ENCODE measurements at places on chromosomes 11 and 22.

GRCh38 chr11:34805937-34806336, 110.2 kb downstream of the APIP start:
- DNase-seq, result no peak

GRCh38 chr22:17159504-17159951, 451 bp upstream of the HDHD5 start:
- peak; percentile 44 for DNase-seq

DNA sequence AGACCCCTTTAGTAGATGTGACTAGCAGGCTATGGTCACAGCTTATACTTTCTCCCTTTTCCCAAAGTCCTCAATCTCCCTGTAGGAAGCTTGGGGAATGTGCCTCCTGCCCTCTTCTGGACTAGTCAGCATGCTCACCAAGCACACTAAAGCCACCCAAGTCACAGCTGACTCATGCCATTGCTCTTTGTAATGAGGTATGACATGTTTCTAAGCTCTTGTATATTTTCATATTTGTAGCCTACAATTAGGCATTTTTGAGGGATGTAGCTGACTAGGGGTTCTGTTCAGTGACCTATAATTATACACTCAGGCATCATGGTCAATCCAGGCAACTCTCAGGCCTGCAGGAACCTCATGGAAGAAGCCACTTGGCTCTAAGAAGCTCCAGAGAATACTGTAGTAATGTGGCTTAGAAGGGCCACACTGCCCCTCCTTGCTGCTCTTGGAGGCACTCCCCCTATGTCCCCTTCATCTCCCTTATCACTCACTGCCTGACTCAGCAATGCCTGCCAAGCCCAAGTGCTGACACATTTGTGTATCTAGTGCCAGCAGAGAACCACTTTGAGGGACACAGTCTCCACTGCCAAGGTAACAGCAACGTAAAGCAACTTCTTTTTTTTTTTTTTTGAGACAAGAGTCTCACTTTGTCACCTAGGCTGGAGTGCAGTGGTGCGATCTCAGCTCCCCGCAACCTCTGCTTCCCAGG, 86.2 kb downstream of the RPL27A start:
- no peak for DNase-seq

DNA sequence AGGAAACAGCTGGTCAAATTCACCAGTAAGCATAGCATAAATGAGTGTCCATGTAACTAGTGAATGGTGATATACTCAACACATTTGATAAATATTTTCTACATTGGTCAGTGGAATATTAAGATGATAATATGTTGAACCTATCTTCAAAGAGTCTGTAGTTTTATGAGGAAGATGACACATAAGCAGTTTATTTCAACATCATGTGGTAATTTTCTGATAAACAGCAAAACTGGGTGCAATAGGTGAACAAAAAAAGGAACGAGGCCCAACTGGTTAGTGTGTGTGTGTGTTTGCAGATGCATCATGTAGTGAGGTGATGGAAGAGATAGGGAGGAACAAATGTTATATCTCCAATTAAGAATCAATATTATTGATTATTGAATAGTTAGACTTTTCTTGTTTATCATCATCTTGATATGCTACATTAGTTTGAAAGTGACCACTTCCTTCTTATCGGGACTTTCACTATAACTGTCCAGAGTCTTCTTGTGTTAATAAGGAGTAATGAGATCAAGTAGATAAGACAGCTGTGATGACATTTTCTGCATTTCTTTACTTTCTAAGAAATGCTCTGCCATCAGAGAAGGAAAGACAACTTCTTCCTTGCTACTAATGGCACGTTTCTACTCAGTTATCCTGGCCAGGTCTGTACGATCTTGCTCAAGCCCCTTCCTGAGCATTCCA, 270.7 kb downstream of the ETS1 start:
- no peak for DNase-seq

GRCh38 chr11:131609337-131609736, 238.9 kb downstream of the NTM start:
- no peak for DNase-seq

- no peak for DNase-seq
Observed at GRCh38 chr11:62127426-62127825, 3.6 kb downstream of the INCENP start.

DNA sequence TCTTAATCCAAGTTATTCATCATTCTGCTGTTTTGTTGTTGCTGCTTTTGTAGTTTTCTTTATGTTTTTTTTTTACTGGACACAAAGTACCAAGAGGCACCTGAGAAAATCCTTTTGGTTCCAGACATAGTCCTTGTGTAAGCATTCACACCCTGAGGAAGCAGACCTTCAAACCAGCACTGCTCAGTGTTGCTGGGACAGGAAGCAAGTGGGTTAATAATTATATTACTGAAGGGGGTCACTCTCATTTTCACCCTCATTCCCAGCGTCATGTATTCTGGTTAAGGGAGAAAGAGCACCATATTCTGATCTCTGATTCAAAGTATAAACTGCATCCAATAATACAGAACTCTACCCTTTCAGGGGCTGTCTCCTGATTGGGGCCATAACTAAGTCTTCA, 5.9 kb upstream of the ALKBH3 start:
- DNase-seq, result no peak

DNA sequence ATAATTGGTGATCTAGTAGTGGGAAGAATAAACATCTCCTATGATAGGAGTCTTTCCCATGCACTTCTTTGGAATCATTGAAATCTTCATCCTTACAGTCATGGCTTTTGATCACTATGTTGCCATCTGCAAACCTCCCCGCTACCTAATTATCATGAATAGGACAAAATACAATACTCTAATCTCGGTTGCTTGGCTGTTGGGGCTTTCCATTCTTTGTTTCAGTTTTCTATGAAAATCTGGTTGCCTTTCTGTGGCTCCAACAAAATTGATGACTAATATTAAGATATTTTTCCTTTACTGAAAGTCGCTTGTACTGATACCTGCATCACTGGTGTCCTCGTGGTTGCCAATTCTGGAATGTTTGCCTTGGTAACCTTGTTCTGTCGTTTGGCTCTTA, 11.9 kb downstream of the OR4C6 start:
- no peak for DNase-seq

DNA sequence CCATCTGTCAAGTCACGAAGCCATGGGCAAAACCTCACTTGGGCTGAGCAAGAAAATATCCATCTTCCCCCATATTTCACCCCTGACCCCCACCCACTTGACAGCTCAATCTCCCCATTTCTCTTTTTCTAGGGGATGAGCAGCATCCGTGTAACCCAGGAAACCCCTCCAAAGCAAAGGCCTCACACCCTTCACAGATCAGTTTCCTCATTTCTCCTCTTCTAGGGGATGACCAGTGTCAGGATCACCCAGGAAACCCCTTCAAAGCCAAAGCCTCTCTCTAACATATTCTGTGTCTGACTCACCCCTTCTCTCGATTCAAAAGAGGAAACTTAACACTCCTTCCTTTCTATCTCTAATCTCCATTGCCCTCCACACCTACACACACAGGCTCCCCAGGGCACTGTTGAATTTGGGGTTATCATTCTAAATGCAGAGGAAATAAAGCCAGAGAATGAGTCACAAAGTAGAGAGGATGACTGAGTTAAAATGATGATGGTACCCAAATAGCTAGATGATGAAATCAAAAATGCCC, 439.7 kb downstream of the BUD13 start:
- no peak for DNase-seq

- no peak for DNase-seq
Observed at GRCh38 chr11:134800130-134800529, 388.1 kb upstream of the B3GAT1 start.

DNA sequence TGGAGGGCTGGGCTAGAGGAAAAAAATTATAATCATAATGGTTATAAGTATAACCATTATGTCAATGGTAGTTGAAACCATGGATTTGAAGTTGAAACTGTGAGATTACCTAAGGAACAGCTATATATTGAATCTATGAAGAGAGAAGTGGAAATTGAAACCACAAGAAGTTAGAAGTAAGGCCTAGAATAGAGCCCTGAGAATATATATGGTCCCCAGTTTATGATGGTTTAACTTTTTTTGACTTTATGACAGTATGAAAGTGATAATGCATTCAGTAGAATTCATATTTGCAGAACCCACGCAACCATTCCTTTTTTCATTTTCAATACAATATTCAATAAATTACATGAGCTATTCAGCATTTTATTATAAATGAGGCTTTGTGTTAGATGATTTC, 15.0 kb downstream of the AASDHPPT start:
- DNase-seq, result no peak

Measured in activated T-cell treated with anti-CD3 and anti-CD28 coated beads, Interleukin-2, amount 50 U/mL, for 4 hours (primary cell).